ENCODE measurements at places on chromosomes 11 and 22. TPM values are rescaled to one million over a fixed set of nuclear protein-coding genes. Genes with fewer than 3 reads are reported as not detected.
A peak's percentile ranks its signal among the peaks of the same experiment; 100 is the strongest.

- DNase-seq, result no peak
Observed at GRCh38 chr11:94201004-94201465, 72.4 kb downstream of the PANX1 start.

GRCh38 chr11:81497202-81497804 lies 1236.4 kb downstream of the FAM181B start:
- DNase-seq, result no peak

- peak; percentile 44 for DNase-seq
Observed at GRCh38 chr11:10305262-10305963, 540 bp downstream of the ADM start.

- no peak for DNase-seq
Observed at GRCh38 chr22:44344407-44344806, 31.7 kb upstream of the SHISAL1 start.

DNA sequence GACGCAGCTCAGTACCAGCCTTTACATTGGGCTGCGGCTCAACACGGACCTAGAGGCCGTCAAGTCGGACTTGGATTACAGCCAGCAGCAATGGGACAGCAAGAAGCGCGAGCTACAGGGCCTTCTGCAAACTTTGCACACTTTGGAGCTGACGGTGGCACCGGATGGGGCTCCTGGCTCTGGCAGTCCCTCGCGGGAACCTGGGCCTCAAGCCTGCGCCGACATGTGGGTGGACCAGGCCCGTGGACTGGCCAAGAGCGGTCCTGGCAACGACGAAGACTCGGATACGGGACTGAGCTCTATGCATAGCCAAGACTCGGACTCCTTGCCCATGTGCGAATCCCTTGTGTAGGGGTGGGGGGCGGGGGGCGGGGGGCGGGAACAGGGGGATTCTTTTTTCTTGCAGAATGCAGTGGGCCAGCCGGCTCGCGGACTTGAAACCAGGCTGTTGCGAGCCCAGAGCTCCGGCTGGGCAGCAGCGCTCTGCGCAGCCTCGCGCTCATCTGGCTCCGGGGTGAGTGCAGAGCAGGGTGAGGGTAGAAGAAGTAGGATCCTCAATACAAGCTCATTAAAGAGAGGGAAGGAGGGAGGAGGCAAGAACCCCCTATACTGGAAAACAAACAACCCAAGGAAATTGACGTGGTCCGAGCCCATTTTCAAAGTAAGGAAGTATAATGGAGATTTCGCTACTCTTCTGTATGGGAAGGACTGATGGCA lies 1.8 kb downstream of the RASSF10 start:
- DNase-seq, result peak; percentile 29

DNA sequence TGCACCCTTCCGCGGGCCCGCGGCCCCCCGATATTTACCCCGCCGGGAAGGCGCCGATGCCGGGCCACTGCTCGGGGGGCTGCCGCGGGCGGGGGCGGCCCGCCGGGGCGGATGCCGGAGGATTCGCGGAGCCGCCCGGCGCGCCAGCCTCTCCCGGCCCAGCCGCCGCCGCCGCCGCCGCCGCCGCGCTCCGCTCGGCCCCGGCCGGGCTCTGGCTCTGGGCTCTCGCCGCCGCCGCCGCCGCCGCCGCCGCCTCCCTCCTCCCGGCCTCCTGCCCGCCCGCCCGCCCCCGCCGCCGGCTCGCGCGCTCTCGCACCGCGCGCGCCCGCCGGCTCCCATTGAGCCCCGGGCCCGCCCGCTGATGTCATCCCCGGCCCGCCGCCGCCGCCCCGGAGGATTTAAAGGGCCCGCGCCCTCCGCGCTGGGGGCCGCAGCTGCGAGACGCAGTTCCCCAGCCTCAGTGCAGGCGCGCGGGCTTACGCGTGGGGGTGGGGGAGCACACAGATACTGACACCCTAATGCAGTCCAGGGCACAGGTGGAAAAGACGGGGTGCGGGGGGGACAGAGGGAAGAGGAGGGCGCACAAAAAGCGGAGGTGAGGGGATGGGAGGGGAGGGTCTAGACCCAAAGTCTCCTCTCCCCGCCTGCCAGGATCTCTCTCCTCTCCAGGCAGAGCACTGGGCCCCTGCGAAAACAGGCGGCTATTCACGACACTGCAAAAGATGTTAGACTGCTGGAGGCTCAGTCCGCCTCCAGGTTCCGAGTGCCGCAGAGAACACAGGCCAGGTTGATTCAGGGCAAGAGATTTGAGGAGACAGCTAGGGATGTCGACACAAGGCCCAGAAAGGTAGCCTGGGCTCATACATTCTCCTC lies at the start of gene CSNK1E:
Gene CSNK1E (minus strand): TSS at position 312 of the 873 bp plus-strand sequence. CDS start 3,276 bp downstream, outside the sequence.
- DNase-seq, result peak; percentile 87

- no peak for DNase-seq
Observed at GRCh38 chr11:315516-315994, 1.7 kb downstream of the IFITM1 start.

DNA sequence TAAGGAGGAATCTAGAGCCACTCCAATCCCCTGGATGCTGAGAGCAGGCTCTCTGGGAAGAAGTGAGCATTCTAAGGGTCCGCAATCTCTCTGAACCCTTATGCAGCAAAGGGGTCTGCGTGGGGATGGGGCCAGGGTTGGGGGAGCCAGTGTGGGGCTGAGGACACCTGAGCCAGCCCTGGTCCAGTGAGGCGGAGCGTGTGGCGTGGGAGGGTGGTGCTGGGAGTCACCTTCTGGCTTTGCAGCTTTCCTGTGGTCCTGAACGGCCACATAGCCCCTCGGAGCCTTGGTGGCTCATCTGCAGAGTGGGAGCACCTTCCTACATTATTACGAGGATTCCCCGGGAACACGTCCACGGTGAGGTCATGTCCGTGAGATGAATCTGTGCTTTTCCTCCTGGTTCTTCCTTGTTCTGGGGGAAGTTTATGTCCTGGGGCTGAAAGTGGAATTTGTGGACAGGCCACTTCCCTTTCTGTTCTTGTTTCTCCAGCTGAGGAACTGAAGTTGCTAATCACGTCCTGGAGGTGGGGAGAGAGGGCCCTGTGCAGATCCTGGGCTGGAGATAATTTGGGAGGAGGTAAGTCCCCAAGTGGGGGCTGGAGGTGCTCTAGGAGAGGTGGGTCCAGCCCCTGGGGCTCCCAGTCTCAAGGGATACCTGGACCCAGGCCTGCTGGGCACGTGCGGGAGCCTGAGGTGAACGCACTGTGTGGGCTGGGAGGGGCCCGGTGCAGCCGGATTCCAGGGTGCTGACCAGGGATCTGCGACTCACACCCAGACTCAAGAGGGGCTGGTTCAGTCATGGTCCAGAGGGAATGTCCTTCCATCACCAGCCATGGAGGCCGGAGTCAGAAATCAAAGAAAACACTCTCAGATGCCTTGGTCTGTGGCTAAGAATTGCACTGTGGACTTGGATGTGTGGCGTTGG lies 6.1 kb downstream of the MRGPRE start:
- DNase-seq, result no peak

DNA sequence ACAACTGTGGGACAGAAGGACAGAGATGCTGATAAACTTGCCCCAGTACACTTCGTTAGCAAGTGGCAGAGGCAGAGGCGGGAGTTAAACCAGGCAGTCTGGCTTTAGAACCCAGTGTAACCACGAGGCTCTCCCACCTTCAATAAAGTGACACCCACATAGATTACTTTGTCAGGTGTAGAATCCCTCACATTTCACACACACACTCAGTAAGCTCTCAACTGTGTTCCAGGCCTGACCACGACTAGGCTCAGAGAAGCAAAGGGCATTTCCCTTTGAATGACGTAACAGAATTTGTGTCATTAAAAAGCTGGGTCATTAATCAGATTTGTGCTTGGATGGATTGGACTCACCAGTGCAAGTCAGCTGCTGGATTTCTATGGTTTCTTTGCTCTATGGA lies 118.3 kb upstream of the RCN1 start:
- no peak for DNase-seq

DNA sequence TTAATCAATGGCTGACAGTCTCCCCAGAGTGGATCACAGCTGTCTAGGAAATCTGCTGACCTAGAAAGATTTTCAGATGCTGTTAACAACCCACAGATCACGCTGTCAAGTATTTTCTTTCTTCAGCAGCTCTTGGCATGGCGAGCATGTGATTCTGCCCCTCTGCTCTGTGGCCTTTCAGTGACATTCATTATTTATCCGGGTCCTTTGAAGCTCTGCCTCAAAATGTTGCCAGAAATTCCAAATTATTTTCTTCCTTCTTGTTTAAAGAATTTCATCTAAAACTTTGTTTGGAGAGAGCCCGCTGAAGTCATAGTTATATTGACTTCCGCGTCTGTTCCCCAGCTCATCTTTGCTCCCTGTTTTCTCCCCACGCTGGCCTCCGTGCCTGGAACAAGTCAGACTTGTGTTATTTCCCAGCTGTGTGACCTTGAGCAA lies 134.1 kb downstream of the COMMD9 start:
- no peak for DNase-seq

- DNase-seq, result peak; percentile 80
Observed at GRCh38 chr22:41532908-41533825, 11.1 kb downstream of the POLR3H start.

GRCh38 chr11:103279821-103280220 lies 170.6 kb downstream of the DYNC2H1 start:
- DNase-seq, result no peak

Gene CTSW
- total RNA-seq, result 0.99 TPM

Gene PHF21A
- total RNA-seq, result 39.7 TPM

Gene CCND1
- 150 TPM for total RNA-seq
